ENCODE measurements at places on chromosomes 5 and 9. TPM values are rescaled to one million over a fixed set of nuclear protein-coding genes. Genes with fewer than 3 reads are reported as not detected.

GRCh38 chr5:110752953-110753352, 14.1 kb downstream of the SLC25A46 start:
- no peak for DNase-seq
- H3K36me3 ChIP-seq = peaks cover 24% of the 10 kb centered on the region
- H3K27ac ChIP-seq = no peak overlapping the region
- H3K4me1 ChIP-seq = no peaks in the 10 kb centered on the region
- no peak overlapping the region for H3K4me3 ChIP-seq

DNA sequence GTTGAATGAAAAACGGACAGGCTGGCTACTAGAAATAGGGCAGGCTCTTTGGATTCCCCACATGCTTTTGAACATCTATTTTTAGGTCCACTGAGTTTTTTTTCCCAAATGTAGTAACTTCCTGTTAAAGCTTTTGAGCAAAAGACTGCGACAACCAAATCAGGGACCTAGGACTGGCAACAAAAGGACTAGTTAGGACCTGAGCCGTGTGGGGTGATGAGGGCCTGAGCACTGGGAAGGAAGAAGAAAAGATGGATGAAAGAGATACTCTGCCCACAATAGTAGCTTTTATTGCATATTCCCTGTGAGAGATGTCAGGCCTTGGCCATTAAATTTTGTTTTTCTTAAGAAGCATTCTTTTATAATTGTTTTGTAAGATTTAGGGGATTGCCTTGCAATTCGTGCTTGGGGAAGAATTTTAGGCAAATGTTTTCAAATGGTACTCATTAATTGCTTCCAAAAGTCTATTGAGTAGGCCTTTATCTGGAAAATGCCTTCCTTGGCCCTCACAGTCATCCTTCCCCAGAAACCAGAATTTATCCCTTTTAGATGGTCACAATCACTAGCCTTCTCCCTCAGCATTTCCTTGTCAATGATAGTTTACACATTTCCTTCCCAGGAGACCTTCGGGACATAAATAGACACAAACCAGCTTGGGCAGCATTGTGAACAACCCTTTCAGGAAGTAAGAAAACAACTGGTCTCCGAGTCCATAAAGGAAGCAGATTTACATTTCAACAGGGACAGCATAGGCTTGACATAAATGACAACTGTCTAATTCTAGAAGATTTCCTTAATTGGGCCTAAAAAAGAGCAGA, 166.5 kb downstream of the RMI1 start:
- peak; percentile 74 for DNase-seq
- no peaks in the 10 kb centered on the region for H3K36me3 ChIP-seq
- no peak overlapping the region for H3K27ac ChIP-seq

- peaks cover 33% of the 10 kb centered on the region for H3K27me3 ChIP-seq
- H3K4me3 ChIP-seq = no peak overlapping the region
- no peaks in the 10 kb centered on the region for H3K36me3 ChIP-seq
- no peak for DNase-seq
- no peak overlapping the region for H3K27ac ChIP-seq
Measured at GRCh38 chr9:130530938-130531337, 48.4 kb upstream of the FUBP3 start.

ZSWIM6 gene
- total RNA-seq = 10.0 TPM

- H3K36me3 ChIP-seq = no peaks in the 10 kb centered on the region
- H3K4me1 ChIP-seq = no peaks in the 10 kb centered on the region
- no peak overlapping the region for H3K4me3 ChIP-seq
- no peak overlapping the region for H3K27ac ChIP-seq
Measured at GRCh38 chr9:105968811-105969466, 274.6 kb downstream of the TMEM38B start.

- H3K4me3 ChIP-seq = no peak overlapping the region
- no peaks in the 10 kb centered on the region for H3K36me3 ChIP-seq
- peaks cover 13% of the 10 kb centered on the region for H3K27me3 ChIP-seq
- no peaks in the 10 kb centered on the region for H3K4me1 ChIP-seq
Measured at GRCh38 chr5:178993955-178994579, 1.1 kb downstream of the GRM6 start.

DNA sequence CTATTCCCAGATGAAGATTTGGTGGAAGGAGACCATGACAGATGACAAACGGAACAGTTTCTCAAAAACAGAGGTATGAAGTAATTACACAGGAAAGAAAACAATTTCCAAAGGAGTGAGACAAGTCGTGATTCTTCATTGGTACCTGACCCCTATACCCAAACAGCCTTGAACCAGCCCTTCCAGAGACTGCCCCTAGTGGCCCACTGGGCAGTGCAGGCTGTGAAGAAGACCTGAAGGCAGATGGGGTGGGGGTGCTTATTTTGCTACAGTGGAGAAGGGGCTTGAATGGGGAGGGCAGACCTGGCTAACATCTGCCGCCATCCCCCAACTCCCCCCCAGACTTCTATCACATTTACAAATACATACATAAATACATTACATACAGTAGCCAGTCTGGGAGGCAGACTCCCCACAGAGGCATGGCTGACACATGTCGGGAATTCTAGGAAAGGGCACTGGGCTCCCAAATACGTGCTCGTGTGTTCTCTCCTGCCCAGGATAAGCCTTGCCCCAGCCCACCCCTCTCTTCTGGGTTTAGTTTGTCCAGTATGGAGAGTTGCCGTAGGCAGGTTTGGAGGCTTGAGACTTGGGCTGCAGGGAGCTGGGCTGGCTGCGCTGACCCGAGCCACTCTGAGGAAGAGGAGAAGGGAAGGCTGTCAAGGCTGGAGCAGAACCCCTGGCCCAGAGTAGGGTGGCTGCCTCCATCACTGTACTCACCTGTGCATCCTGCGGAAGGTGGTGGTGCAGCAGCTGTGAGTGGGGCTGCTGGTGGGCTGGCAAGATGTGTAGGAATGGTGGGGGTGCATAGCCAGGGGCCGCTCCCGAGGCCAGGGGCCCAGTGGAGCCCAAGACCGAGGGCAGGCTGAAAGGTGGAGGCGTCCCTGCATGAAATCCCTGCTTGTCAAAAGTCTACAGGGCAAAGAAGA, 105.3 kb downstream of the UBE2R2 start:
- no peaks in the 10 kb centered on the region for H3K27me3 ChIP-seq
- H3K36me3 ChIP-seq = peaks cover 91% of the 10 kb centered on the region
- no peak overlapping the region for H3K4me3 ChIP-seq
- DNase-seq = peak; percentile 77
- H3K27ac ChIP-seq = no peak overlapping the region
- peaks cover 4% of the 10 kb centered on the region for H3K4me1 ChIP-seq

DNA sequence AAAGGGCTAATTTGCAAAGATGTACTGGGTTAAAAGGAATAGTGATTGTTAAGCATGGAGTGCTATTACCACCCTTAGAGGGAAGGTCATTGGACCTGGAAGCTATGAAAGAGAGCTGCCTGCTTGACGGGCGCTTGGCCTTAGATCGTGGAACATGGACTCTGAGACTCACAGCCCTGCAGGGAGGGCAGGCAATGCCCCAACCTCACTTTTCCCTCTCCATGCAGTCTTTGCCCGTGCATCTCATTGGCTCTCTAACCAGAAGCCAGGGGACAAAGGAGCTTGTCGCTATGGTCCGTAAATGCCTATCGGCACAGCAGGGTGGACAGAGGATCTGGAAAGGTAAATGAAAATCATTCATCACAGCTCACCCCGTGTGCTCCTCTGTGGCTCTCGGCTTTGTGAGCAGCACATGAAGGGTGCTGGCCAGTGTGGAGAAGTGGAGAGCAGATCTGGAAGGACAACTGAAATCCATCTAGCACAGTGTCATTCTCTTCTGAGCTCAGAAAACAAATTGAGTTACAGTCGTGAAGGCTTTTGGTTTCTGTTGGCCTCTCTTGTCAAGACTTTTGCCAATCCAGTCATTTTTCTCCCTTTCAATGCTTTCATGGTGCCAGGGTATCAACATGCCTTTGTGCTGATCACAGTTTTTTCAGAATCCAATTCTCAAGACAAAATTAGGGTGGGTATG, 186.2 kb downstream of the SNX18 start:
- no peak overlapping the region for H3K4me3 ChIP-seq
- peaks cover 35% of the 10 kb centered on the region for H3K4me1 ChIP-seq
- H3K27me3 ChIP-seq = no peaks in the 10 kb centered on the region
- no peaks in the 10 kb centered on the region for H3K36me3 ChIP-seq
- DNase-seq = no peak
- H3K27ac ChIP-seq = peak overlapping the region; percentile 75

- peaks cover 37% of the 10 kb centered on the region for H3K27me3 ChIP-seq
- H3K36me3 ChIP-seq = no peaks in the 10 kb centered on the region
- no peak overlapping the region for H3K4me3 ChIP-seq
- no peak overlapping the region for H3K27ac ChIP-seq
- no peaks in the 10 kb centered on the region for H3K4me1 ChIP-seq
- DNase-seq = no peak
Measured at GRCh38 chr5:176716320-176716719, 69.0 kb downstream of the TSPAN17 start.

Measured in osteoblast (primary cell).